Stimulated activated naive CD4-positive, alpha-beta T cell (primary cell): ENCODE measurements at places on chromosomes 4 and X.

GRCh38 chrX:50827996-50828395 is 14.0 kb upstream of the SHROOM4 start:
- no peak for DNase-seq

- no peak for DNase-seq
These were observed 161.4 kb downstream of the ENOX2 start for GRCh38 chrX:130741584-130741983.

DNA sequence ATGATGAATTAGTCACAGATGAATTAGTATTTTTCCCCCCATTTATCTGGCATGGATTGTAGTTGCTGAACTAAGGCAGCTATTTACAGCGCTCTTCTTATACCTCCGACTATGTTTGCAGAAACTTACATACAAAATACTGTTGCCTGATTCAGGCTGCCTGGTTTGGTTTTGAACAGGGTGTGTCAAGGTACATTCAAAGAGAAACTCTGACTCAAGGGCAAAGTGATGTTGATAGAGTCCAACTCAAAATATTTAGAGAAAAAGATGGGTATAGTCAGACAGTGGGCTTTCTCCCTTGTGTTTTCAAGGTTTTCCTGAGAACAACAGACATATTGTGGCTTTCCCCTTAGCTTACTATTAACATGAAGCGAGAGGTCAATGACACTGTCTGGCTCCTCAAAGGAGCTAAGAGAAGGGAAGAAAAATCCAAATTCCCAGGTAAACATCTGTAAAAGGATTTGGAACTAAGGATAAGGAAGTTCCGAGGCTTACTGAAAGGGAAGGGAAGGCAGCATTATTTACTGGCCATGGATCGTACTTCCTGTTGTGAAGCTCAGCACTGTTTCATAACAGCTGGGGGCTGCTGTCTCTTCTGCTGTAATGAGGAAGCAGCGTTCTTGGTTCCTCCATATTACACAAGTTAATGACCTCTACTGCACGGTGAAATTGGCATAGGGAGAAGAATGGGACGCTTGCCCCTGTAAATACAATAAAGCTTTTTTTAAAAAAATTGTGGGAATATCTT is 30.9 kb downstream of the FAM9C start:
- peak; percentile 8 for DNase-seq

- DNase-seq, result no peak
These were observed 152.4 kb downstream of the SNCA start for GRCh38 chr4:89684536-89684935.

DNA sequence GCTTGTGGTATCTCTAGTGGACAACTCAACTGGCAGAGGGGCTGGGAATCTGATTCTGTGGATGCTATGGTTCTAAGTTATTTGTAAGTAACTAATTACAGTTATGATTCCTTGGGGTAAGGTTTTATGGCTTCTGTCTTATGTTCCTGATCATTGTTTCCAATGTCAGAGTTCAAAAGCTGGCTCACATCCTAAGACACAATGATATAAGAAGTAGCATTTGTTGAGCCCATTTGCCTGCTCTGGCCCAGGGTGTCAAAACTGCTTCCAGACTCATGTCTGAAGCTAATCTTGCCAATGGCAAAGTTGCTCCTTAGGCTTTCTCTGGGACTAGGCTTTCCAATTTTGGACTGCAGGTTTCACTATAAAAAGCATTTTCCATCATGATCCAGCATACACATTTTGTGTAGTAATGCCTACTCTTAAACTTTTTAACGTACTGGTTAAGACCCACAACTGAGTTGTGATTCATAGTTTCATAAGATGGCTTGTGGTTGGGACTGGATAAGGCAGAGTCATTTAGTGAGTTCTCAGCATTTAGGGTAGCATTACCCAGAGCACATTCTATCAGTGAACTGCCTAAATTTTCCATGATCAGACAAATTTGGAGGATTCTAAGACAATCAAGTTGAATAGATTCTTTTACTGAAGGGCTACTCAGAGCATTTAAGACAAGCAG is 50.0 kb downstream of the CCNI start:
- no peak for DNase-seq

- DNase-seq, result no peak
These were observed 53.2 kb upstream of the TBC1D14 start for GRCh38 chr4:6856391-6856790.

- DNase-seq, result no peak
These were observed 186.7 kb downstream of the TENM3 start for GRCh38 chr4:182429896-182430295.

- no peak for DNase-seq
These were observed 77.9 kb downstream of the LUZP4 start for GRCh38 chrX:115367455-115367854.

GRCh38 chr4:53748328-53748772 is 157.1 kb upstream of the LNX1 start:
- DNase-seq, result peak; percentile 1

- DNase-seq, result no peak
These were observed 133.0 kb upstream of the HTR2C start for GRCh38 chrX:114450911-114451310.

DNA sequence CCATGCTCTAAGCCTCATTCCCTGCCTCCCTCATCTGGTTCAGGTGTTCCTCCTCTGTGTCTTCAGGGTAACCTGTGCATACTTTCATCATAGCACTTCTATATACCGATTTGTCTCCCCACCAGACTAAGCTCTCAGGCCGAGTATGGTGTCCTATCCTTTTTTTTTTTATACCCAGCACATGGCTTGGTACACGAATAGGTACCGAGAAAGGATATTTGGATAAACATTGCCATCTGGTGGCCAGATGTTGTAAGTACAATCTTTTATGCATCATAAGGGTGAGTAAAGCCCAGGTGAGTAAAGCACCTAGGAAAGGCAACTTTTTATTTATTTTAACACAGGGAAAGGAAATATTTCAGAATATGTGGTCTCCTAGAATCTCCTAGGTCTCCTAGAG is 68.4 kb downstream of the MID2 start:
- DNase-seq, result no peak

- no peak for DNase-seq
These were observed 254.4 kb upstream of the BOD1L1 start for GRCh38 chr4:13881892-13882291.

DNA sequence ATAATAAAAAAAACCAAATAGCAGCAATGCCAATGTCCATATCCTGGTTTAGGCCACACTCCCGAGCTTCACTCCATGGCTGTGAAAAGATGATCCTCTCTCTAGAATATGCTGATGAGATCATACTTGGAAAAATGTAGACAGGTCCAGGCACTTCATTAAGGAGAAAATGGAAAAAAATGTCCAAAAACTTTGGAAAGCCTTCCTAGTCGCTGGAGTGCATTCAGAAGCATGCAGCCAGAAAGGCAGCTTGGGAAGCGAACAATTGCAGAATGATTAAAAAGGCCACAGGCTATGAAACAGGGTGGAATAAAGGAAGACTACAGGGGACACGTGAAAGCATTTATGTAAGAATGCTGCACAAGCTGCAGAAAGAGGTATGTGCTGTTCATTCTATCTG is 165.6 kb upstream of the HCCS start:
- DNase-seq, result no peak

- DNase-seq, result no peak
These were observed 105.5 kb downstream of the TMEM164 start for GRCh38 chrX:110108381-110108821.

- no peak for DNase-seq
These were observed 66.2 kb downstream of the ASB9 start for GRCh38 chrX:15203694-15204093.

GRCh38 chr4:2281575-2282343 is 19.9 kb upstream of the MXD4 start:
- peak; percentile 82 for DNase-seq

DNA sequence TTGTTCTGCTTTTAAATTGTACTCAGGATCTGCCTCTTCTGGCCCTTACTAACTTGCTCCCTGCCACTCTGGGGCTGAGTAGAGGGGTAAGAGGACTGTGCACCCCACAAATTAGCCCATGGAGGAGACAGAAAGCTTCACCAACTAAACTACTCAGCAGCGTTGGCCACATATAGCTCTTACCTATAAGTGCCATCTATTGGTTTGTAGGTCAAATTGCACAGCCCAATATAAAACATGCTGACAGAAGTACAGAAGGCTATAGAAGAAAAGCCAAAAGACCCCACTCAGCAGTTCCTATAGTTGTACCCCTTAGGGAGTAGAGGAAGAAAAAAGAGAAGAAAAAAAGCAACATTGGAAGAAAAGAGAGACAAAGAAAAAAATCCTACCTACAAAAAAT is 341.2 kb upstream of the FMR1 start:
- no peak for DNase-seq

GRCh38 chr4:152283801-152284470 is 252.0 kb downstream of the FBXW7 start:
- DNase-seq, result no peak
